ENCODE measurements at places on chromosomes 1 and 21.

DNA sequence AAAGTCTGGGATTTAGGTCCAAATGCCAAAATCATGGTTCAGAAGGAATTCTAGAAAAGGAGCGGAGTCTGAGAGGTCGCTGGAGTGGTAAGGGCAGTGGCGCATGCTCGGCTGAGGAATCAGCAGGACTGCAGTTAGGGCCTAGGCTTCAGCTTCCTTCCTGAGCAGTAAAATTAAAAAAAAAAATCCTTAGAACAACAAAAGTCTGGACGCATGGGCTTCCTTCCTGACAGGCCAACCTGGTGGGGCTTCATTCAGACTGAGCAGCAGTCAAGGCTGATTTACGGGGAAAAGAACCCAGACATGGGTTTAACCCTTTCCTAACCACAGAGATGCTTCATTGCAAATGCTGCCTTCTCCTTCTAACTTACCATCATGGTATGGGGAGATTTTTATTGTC is 17.1 kb downstream of the RNF220 start:
- no peak for DNase-seq

- DNase-seq: no peak
Measured at GRCh38 chr1:87165177-87165576, 163.5 kb upstream of the LMO4 start.

GRCh38 chr1:210978316-210978973 is 155.5 kb downstream of the KCNH1 start:
- no peak for DNase-seq

- no peak for DNase-seq
Measured at GRCh38 chr21:38909109-38909508, 103.4 kb downstream of the ETS2 start.

- no peak for DNase-seq
Measured at GRCh38 chr1:50703240-50703639, 256.8 kb downstream of the FAF1 start.

DNA sequence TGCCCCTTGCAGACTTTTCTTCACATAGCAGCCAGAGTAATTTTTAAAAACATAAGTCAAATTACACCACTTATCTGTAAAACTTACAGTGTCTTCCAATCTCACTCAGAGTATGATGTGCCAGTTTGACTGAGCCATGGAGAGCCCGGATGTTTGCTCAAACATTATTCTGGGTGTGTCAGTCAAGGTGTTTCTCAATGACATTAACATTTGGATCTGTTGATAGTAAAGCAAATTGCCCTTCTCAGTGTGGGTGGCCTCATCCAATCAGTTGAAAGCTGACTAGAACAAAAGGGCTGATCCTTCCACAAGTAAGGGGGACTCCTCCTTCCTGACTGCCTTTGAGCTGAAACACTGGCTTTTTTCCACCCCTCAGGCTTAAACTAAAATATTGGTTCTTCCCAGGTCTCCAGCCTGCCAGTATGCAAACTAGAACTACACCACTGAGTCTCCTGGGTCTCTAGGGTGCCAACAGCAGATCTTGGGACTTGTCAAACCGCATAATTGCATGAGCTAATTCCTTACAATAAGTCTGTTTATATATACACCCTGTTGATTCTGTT is 157.9 kb upstream of the CTTNBP2NL start:
- DNase-seq: no peak

DNA sequence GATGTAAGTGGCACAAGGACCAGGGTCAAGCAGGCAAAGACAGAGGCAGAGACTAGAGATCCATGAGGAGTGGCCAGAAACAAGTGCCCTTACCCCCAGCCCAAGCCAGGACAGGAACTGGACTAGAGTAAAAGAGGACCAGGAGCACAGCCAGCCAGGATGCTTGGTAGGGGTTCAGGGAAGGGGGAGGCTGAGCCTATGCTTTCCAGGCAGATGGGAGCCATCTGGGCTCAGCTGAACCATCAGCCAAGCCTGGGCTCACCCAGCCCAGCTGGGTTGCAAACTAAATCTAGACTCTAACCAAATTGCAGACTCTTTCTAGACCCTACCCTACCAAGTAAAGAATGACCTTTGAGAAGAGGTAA is 15.2 kb downstream of the PDZK1IP1 start:
- no peak for DNase-seq

GRCh38 chr1:97791251-97791650 is 129.6 kb downstream of the DPYD start:
- DNase-seq: no peak

DNA sequence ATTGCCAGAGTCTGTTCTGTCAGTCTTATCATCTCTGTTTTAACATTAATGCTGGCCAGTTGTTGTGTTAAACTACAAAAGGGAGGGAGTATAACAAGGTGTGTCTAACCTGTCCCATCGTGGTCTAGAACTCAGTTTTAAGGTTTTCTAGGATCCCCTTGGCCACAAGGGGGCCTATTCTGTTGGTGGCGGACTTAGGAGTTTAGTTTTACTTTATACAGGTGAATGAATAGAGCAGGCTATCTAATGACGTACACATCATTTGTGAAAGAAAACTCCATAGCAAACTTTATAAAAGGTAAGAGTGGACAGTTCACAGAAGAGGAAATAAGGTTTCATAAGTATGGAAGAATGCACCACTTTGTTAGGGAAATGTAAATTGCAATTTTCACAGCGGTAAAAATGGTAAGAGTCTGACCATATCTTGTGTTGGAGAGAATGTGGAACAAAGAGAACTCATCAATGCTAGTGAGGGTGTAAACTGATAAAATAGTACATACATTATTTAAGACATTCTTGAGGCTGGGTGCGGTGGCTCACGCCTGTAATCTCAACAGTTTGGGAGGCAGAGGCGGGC is 2.5 kb upstream of the ATF6 start:
- DNase-seq: no peak

GRCh38 chr1:30548294-30548693 is 175.1 kb downstream of the MATN1 start:
- no peak for DNase-seq

GRCh38 chr1:151924691-151925587 is 15.6 kb upstream of the THEM4 start:
- no peak for DNase-seq

GRCh38 chr1:193070942-193071341 is 11.5 kb downstream of the RO60 start:
- DNase-seq: no peak

DNA sequence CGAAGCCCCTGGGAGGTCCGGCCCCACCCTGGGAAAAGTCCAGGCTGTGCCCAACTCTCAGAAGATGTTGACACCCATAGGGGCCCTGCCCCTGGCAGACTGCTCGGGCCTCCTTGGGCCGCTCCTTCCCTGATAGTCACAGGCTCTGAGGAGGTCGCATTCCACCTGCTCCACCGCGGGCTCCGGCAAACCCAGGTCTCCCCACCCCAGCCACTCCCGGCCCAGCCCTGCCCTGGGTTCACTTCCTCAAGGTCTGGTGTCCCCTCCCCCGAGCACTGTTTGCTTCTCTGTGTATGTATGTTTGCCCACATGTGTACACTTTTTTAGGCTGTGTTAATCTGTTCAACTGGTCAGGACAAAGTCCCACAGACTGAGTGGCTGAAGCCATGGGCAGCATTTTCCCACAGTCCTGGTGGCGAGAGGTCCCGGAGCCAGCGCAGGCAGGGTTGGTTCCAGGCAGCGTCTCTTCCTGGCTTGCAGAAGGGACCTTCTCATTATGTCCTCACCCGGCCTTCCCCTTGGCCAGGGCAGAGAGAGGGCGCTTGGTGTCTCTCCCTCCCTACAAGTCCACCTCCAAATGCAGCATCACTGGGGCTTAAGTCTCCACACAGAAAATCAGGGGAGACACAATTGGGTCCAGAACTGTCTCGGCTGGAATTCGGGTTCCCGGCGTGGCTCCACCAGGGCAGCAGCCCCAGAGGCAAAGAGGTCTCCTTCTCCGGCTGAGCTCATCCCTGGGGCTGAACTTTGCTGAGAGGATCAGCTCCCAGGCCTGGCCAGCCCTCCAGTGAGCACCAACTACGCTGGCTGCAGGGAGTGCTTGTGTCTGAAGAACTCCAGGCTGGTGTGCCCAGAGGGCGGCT is 10.5 kb upstream of the PRXL2B start:
- DNase-seq: no peak

DNA sequence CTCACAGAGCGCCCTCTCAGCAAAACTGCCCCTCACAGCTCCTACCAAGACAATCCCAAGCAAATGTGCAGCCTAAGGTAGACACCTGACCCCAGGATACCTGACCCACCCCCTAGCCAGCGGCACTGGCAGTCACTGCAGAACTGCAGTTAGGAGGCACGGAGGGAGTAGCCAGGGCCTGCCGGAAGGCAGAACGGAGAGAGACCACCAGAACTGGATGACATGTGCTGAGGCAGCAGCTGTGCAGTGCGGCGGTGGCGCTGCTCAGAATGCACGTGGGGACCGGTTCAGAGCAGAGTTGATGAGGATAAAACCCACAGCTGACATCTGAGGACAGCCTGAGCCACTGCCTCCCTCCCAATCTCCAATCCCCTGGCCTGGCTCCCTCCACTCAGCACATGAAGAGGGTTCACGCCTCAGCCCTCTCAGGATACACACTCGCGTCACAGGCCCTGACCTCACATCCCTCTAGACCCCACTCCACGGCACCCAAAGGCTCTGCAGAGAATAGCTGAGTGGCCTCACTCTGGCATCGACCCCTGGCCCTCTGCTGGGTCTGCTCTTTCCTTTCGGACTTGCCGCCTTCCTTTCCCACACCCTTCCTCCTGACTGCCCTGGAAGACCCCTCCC is 29.6 kb downstream of the UBE2G2 start:
- DNase-seq: no peak

DNA sequence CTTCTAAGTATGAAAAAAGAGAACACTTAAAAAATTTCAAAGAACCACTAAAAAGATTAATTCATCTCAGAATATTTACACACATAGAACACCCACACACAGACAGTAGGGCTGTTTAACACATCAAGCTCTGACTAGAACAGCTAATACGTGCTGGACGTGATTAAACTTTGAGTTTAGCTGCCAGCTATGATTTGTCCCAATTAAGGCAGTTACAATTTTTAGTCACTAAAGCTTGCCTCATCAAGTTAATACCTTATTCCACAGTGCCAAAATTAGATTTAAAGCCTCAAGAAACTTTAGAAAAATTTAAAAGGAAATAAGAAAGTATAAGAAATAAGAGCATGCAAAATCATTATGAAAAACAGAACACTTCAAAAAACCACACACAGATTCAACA is 18.9 kb downstream of the SLC16A1 start:
- peak; percentile 25 for DNase-seq

DNA sequence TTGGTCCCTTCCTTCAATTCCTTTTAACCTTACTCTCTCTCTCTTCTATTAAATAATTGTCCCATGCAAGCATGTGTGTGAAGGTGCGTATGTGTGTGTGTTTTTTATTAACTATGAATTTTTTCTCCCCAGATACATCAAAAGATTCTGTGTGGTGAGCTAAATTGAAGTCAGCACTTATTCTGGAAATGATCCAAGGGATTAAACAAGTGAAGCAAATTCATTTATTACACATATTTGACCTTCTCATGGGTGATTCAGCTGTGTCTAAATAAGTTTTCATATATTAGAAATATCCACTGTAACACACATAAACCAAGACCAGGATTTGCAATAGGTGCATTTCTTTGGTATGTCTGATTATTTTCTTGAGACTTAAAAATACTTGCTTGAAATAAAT is 24.3 kb downstream of the CHODL start:
- no peak for DNase-seq

DNA sequence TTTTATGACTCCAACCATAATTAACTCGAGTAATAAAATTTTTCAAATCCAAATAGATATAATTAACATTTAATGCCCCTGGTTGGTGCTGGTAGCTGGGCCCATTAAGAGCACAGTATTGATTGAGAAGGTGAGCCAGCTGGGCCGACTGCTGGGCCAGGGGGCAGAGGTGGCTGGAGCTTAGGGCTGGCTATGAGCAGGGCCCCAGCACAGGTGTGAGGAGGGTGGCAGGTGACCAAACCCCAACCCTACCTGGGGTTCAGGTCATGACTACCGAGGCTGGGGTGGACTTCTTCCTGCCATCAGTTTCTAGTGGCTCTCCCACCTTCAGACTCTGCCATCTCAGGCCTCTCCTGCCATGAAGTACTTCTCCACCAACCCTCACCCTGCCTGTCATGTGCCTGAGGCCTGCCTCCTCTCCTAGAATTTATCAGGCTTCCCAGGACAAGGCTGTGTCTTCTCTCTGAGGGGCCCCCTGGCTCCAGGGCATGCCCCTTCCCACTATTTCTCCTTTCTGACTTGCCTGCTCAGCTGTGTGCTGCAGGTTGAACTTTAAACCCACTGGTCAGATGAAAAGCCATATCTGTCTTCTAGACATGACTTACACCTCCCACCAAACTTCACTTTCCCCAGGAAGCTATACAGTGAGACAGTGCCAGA is 85.6 kb downstream of the TMEM53 start:
- no peak for DNase-seq

- DNase-seq: peak; percentile 81
Measured at GRCh38 chr1:178057912-178058534, 35.9 kb upstream of the RASAL2 start.

DNA sequence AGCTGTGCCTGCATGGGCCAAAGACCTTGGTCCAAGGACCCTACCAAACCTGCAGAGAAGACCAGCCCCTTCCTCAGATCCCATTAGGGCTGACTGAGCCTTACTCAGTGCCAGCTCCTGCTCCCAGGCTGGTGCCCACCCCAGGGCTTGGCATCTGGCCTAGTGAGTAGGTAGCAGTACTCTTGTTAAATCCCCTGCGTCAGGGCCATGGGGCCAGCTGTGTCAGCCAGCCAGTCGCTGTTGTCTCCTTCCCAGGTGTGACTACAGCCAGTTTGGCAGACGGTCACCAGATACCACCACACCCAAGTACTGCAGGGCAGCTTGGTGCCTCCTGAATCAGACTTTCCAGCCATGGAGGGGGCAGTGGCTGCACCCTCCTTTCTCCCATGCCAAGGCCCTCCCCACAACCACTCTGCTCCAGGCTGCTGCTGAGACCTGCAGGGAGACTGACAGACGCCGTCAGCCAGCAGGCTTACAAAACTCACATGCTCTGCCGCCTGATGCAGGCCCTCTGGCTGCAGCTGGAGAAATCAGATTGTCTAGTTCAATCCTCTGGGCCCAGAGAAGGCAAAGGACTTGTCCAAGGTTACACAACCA is 3.0 kb downstream of the TENT5B start:
- DNase-seq: no peak

DNA sequence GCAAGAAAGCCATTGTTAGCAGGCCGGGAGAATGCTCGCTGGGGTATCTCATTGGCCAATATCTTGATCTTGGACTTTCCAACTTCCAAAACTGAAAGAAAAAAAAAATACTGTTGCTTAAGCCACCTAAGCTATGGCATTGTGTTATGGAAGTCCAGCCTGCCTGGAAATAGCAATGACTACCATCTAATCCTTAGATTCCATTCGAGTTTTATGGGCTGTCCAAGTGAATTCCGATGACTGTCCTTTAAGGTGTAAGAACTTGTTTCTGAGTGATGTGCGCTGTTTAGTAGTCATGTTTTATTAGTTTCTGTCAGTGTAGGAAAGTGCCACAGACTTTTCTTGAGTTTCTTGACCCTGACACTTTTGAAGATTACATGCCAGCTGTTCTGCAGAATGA is 762.6 kb downstream of the USP25 start:
- no peak for DNase-seq

DNA sequence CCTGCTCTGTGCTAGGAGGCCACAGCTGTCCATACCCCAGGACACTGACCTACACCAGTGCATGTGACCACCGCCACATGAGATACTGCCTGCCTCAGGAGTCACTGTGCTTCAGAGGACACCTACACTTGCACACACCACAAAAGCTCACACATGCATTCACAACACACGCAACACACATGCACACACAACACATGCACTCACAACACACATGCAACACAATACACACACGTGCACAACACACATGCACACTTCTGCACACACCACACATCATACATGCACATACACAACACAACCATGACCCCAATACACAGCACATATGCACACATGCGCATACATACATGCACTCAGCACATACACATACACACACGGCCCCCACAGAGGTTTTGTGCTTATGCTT is 28.7 kb upstream of the BACE2 start:
- DNase-seq: no peak

Measured in fibroblast of the aortic adventitia (primary cell).